ENCODE measurements at places on chromosomes 1 and 21.

- DNase-seq, result no peak
These were observed 10.4 kb downstream of the UBE2Q1 start for GRCh38 chr1:154548028-154548427.

DNA sequence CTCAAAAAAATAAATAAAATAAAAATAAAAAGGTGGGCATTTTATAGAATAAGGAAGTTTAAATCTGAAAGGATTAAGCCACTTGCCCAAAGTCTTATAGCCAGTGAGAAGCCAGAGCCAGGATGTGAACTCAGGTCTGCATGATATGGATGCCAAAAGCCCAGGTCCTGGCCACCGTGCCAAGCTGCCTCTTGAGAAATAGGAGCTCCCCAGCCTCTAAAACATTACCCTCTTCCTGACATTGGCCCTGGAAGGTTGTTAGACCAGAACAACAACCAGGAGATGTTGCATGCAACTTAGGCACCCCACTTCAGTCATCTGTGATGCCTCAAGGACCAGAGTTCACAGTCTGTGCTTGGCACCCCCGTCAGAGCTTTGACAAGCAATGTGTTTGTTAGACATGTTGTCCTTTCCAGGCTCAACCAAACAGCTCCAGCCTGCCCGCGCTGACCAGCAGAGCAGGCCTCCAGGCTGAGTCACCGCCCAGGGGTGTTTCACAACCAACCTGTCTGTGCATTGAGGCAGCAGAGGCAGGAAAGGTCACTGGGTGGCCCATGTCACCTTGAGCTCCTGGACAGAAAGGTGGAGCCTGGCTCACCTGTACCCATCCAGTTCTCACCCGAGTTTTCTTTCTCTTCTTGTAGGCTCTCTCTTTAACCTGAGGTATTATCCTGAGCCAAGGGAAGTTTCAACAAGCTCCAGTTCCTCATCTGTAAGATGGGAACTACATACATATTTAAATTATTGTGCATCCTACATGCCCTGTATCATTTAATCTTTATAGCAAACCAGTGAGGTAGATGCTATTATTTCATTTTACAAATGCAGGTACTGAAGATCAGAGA, 14.9 kb upstream of the MED18 start:
- DNase-seq, result no peak

- no peak for DNase-seq
These were observed 45.9 kb upstream of the EPS15 start for GRCh38 chr1:51565009-51565408.

DNA sequence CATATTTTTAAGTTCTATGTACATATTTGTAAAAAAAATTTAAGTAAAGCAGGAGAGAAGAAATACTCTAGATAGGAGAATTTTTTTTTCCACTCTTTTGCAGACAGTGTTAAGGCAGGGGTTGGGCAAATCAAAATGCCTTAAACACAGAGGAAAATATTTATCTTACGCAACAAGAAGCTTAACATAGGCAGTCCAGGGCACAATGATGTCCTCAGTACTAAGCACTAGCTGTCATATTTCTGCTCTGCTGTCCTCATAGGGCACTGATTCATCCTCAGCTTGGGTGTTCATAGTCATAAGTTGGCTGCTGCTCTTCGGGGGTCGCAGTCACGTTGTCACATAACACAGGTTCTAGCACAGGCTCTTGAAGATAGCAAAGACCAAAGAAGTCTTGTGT, 247.4 kb downstream of the PTBP2 start:
- no peak for DNase-seq

DNA sequence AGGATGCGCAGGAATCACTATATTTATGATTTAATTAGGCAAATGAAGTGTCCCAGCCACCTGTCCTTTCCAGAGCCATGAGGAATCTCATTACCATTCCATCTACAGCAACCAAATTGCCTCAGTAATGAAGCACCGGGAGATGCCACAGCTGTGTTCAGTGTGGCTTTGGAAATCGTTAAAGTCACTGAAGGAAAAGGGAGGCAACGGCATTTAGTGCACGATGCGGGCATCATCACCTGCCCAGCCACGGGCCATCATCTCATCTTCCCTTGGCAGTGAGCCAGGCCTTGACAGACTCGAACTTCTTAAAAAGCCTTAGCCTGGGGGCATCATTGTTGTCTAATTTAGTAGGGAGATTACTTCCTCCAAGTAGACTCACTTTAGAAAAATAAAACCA, 67.8 kb downstream of the CNIH3 start:
- DNase-seq, result no peak

- DNase-seq, result no peak
These were observed 88.8 kb upstream of the ETS2 start for GRCh38 chr21:38716942-38717341.

- DNase-seq, result no peak
These were observed 77.6 kb downstream of the DUSP10 start for GRCh38 chr1:221664253-221664652.

- DNase-seq, result no peak
These were observed 7.4 kb downstream of the LHX9 start for GRCh38 chr1:197924516-197925123.

DNA sequence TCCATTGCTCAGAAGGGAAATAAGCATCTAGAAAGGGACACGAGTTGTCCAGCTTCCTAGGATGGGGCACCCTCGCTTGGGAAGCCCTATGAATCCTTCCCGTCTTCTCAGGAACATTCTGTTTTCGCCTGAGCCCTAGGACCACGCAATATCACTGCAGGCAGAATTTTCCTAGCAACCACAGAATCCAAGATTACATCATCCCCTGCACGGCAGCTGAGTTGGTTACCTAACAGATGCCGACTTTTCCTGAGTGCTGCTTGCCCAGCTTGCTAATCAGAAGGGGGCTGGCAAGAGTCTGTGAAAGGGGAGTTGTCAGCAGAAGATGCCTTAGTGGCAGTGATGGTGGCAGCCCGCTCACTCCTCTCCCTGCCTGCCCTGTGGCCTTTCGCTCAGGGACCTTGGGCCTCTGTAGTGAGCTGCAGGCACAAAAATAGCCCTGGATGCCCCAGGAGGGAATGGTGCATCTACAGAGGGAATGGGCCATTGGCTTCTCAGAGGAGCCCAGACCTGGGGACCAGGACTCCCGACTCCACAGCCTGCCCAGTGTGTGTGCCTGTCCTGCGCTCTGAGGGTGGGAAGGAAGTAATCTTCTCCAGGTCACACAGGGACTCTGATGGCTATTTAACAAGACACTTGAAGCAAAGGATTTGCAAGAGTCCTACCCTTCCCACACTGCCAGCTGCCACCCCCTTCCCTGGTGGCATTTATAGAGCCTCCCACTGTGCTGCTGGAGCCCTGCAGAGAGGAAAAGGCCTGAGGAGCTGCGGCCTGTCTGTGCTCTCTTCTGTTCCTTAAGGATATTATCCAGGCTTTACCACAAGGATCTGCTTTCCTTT, 28.9 kb upstream of the CLSTN1 start:
- DNase-seq, result no peak

- DNase-seq, result no peak
These were observed 1911.8 kb downstream of the MRPL39 start for GRCh38 chr21:23695443-23695842.

DNA sequence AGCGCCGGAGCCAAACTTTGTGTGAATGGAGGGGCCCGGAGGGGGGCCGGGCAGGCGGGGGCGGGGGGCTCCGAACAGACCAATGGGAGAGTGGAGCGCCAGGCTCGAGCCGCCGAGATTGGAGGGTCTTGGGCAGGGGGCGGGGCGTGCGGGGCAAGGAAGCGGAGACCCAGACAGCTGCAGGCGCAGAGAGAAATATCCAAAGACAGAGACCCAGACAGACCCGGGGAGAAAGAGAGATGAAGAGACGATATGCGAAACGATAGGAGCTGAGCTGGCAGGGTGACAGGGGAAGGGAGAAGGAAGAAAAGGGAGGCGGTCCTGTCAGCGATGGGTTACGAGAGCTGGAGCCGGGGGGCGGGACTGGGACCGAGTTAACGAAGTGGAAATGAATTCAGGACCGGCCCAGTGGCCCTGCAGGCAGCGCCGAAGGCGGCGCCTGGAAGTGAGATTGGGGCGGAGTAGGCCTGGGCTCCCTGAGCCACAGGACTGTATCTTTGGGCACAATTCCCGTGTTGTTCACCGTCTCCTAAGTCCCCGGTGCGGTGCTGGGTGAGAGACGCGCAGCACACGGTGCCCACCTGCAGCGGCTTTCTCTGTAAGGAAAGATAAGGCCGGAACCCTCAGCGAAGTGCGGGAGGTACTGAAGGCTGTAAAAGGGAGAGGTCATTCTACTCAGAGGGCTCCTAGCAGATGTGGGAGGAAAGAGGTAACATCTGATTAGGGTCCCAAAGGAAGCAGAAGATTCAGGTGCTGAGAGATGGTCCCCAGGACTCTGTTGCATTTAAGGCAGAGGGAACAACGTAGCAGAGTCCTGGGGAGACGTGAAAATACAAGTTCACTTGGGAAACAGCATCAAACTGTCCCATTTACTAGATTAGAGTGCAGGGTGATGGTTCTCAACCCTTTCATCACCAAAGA, 543 bp upstream of the KCNJ10 start:
- peak; percentile 47 for DNase-seq

DNA sequence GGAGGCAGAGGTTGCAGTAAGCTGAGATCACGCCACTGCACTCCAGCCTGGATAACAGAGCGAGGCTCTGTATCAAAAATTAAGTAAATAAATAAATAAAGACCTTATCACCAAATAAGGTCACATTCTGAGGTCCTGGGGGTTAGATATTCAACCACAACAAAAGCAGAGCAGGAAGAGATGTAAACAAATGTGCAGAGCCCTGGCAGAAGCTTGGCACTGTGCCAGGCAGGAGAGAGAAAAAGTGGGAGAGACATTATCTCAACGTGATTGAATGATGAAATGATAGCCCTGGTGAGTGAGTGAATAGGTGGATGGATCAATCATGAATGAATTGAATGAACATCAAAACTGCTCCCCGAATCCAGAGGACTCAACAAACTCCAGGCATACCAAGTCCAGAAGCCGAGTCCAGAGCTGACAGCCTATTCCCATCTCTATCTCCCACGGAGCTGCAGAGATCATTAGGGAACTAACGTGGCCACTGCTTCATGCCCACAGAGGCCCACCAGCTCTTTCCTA, 150.7 kb downstream of the TOMM20 start:
- no peak for DNase-seq

GRCh38 chr1:111334169-111334568, 43.5 kb downstream of the CHIA start:
- DNase-seq, result no peak

DNA sequence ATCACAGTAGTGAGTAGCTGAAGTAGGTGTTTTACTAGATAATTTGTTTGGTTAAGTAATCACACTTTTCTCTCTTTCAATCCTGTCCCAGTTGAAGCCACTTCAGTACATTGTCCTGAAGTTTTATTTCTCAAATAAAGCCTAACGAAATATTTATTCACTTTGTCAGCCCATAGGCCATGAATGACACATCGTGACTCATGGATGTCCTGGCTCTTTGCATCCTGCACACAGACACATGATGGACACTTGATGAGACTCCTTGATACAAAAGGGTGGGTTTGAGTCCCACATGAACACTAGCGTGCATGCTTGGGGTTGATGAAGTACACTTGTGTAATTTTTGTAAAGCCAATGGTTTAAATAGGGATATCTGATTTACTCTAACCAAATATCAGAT, 22.7 kb upstream of the LAMC2 start:
- no peak for DNase-seq

- DNase-seq, result no peak
These were observed at the start of gene CLDN19 for GRCh38 chr1:42739753-42740700. Gene CLDN19 (minus strand): TSS chr1:42740236. CDS start chr1:42740063, 173 bp downstream.

GRCh38 chr1:183210681-183211080, 24.6 kb downstream of the LAMC2 start:
- DNase-seq, result no peak

GRCh38 chr21:31493350-31493880, 149.4 kb upstream of the TIAM1 start:
- DNase-seq, result no peak

- no peak for DNase-seq
These were observed 20.6 kb downstream of the STXBP3 start for GRCh38 chr1:108767115-108767514.

DNA sequence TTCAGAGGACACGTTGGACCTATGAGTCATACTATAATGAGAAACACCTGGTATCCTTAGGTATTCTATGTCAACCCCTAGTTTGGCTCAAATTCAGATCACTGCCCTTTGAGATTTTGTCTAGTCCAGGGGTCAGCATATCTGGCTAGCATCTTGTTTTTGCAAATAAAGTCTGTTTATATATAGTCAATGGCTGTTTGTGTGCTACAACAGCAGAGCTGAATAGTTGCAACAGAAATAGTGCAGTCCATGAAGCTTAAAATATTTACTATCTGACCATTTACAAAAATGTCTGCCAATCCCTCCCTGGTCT, 48.5 kb upstream of the EDEM3 start:
- DNase-seq, result no peak

DNA sequence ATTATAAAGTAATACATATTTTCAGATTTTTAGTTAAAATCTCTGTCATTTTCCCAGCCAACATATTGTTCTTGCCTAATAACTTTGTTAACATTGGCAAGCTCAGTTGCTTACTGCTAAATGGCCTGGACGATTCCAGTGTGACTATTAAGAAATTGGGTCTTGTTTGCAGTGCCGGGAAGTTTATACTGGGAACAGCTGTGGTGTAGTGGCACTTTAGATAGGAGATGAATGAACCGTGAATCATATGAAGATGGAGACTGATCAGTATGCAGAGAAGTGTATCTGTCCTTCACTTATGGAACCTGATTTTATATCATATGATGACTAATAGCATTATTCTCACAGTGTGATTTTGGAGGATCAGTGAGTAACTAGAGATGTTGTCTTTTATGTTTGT, 3.3 kb downstream of the CHRM3 start:
- DNase-seq, result no peak

DNA sequence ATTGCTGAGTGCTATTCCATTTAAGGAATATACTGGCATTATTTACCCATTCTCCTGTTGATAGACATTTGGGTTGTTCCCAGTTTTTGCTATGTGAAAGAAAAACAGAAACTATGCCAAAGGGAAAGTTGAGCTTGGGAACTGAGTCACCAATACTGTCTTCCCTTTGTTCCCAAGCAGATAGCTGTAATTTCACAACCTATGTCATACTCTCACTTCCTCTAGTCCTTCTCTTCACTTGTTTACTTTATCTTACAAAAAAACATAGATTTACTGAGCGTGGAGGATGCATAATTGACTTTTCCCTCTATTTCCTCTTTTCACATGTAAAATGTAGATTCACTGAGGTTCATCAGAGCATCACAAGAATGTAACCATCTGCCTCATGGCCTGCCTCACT, 32.4 kb upstream of the PGBD5 start:
- no peak for DNase-seq

DNA sequence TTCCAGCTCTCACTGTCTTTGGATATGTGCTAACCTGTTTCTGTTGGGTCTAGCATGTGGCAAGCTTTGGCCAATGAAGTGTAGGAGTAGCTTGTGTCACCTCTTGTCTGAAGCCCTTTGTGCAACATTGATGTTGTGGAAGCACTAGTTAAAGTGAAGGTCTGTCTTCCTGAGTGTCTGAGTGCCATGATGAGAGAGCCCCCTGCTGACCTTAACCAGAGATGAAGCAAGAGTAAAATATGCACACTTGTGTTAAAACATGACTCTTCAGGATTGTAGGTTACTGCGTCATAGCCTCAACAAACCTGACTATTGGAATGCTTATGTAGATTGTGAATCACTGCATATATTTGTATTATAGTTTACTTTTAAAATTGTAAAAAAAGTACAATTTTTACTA, 103.7 kb downstream of the NCAM2 start:
- no peak for DNase-seq
